ENCODE measurements at places on chromosomes 11 and 22. TPM values are rescaled to one million over a fixed set of nuclear protein-coding genes. Genes with fewer than 3 reads are reported as not detected.

- no peak for DNase-seq
Observed at GRCh38 chr22:45692549-45692948, 20.9 kb downstream of the ATXN10 start.

GRCh38 chr11:132490978-132491377, 1041.3 kb downstream of the OPCML start:
- DNase-seq: no peak

- no peak for DNase-seq
Observed at GRCh38 chr11:56852131-56852530, 103.6 kb upstream of the OR9G4 start.

- DNase-seq: no peak
Observed at GRCh38 chr11:106216281-106216680, 138.8 kb downstream of the AASDHPPT start.

DNA sequence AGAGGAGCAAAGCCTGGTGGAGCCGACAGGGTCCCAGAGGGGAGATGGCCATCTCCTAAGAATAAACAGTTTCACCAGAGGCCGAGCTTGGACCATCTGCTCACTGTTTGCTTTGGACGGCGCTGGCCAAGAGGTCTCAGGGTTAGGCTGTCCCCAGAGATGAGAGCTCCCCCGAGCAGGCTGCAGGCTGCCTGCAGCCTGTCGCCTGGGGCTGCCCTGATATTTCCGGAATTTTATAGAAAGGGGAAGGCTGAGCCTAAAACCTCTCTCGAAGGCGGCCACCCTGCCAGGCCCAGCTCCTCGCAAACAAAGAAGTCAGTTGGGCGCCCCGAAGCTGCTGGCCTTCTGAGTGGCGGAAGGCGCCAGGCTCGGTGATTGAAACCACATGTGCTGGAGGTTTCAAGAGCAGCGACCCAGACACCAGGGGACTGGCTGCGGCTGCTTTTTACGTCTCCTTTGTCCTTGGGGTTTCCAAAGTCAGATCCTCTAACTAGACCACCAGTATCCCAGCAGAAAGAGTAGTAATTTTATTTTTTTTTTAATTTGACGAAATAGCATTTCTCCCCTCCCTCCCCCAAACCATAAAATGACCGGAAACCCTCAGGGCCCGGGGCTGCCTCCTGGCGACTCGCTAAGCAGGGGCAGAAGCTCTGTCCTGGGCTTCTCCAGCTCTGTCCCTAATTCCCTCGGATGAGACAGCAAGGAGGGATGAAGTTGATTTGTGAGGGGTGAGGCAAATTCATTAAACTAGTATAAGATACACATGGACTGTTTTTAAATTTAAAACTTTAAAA, 57.4 kb downstream of the CLMP start:
- peak; percentile 59 for DNase-seq

DNA sequence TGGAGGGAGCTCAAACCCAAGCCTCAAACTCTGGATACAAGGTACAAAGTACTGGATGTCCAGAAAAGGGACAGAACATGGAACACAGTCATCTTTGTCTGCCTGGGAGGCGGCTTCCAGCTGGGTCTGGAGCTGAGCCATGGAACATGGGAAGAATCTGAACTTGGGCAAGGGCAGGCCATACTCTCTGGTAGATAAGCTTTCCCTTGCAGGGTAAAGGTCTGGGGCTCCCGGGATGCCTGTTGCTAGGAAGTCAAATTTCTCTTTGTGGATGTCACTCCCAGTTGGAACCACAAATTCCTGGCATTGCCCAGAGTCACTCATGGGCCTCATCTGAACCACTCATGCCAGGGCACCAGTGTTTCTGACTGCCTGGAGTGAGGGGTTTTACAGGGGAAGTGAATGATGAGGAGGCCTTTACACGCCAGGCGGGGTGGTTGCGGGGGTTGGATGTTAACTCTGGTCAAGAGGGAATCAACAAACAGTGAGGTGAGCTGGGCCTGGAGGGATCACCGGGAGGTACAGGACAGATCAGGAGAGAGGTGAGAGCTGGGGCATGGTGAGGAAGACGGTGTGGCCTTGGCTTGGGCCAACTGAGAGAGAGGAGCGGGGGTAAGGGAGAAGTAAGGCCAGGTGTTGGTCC, 5.7 kb downstream of the FTH1 start:
- no peak for DNase-seq

GAL3ST1 gene
- total RNA-seq: 102 TPM

DCHS1 gene
- total RNA-seq: 25.1 TPM

- DNase-seq: no peak
Observed at GRCh38 chr11:66539170-66539869, 6.5 kb downstream of the ZDHHC24 start.

GRCh38 chr11:4541071-4541470, 3.9 kb upstream of the OR52M1 start:
- no peak for DNase-seq
